Stimulated activated CD4-positive, alpha-beta T cell treated with anti-CD3 and anti-CD28 coated beads, Interleukin-1b, Interleukin-23, amount 100 ng/mL, for 48 hours (primary cell): ENCODE measurements at places on chromosomes 16 and 17.

GRCh38 chr17:20187049-20187448 lies 177.9 kb downstream of the SPECC1 start:
- DNase-seq = no peak

GRCh38 chr16:30569746-30570635 lies 1.5 kb downstream of the ZNF688 start:
- no peak for DNase-seq

DNA sequence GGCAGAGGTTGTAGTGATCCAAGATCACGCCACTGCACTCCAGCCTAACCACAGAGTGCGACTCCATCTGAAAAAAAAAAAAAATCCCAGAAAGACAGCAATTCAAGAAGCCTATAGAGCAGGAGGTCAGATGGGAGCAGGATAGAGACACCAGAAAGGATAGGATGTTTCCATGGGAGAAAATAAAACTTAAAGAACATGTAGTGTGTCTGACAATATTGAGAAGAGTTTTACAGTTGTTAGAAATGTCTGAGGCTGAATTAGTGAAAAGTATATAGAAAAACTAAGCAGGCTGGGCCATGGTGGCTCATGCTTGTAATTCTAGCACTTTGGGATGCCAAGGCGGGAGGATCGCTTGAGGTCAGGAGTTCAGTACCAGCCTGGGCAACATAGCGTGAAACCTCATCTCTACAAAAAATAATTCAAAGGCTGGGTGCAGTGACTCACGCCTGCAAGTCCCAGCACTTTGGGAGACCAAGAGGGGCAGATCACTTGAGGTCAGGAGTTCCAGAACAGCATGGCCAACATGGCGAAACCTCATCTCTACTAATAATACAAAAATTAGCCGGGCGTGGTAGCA lies 15.3 kb upstream of the TRIM37 start:
- DNase-seq = no peak

GRCh38 chr16:54031107-54031760 lies 255.4 kb downstream of the IRX3 start:
- DNase-seq = peak; percentile 2

DNA sequence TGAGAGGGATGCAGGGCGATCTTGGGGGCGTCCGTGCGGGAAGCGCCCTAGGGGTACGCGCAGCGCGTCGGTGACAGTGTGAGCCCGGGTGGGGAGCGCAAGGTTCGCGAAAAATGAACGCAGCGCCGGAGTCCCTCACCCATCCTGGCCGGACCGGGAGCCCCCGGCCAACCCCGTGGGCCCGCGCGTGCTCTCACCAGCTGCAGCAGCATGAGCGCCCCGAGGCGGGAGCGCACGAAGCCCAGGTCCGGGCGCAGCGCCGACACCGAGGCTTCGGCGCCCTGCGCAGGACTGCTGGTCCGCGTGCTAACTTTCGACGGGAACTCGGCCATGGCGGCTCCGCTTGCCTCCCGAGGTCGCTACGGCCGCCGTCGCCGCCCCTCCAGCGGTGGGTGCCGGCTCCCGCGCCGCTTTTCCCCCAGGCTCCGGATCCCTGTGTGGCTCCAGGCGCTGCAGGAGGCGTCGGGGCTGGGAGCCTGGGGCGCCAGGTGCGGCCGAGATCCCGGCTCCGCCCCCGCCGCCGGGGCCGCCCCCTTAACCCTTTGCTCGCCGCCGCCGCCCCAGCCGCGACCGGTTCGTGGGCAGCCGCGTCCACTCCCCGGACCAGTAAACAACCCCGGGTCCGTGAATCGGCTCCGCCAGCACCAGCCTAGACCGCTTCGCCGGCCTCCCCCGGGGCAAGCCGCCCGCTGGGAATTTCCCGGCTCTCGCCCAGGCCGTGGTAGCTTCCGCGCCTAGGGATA lies at the start of gene PLLP:
Gene PLLP (minus strand): TSS at position 464 of the 743 bp plus-strand sequence. CDS start 132 bp downstream, at position 332.
- DNase-seq = no peak

GRCh38 chr16:85246473-85246872 lies 134.2 kb upstream of the CIBAR2 start:
- DNase-seq = no peak
